ENCODE measurements at places on chromosomes 16 and 17.

GRCh38 chr17:39927929-39928857, 661 bp downstream of the LRRC3C start:
- peak; percentile 72 for DNase-seq

GRCh38 chr16:75745823-75746222, 19.5 kb upstream of the CPHXL start:
- DNase-seq, result no peak

- DNase-seq, result no peak
Observed at GRCh38 chr17:28340374-28340773, 4.8 kb downstream of the TNFAIP1 start.

GRCh38 chr17:65707780-65708179, 146.3 kb upstream of the AXIN2 start:
- DNase-seq, result no peak

GRCh38 chr17:70661342-70662222, 492.2 kb downstream of the KCNJ2 start:
- DNase-seq, result no peak
